ENCODE measurements at places on chromosomes 5 and 9.

DNA sequence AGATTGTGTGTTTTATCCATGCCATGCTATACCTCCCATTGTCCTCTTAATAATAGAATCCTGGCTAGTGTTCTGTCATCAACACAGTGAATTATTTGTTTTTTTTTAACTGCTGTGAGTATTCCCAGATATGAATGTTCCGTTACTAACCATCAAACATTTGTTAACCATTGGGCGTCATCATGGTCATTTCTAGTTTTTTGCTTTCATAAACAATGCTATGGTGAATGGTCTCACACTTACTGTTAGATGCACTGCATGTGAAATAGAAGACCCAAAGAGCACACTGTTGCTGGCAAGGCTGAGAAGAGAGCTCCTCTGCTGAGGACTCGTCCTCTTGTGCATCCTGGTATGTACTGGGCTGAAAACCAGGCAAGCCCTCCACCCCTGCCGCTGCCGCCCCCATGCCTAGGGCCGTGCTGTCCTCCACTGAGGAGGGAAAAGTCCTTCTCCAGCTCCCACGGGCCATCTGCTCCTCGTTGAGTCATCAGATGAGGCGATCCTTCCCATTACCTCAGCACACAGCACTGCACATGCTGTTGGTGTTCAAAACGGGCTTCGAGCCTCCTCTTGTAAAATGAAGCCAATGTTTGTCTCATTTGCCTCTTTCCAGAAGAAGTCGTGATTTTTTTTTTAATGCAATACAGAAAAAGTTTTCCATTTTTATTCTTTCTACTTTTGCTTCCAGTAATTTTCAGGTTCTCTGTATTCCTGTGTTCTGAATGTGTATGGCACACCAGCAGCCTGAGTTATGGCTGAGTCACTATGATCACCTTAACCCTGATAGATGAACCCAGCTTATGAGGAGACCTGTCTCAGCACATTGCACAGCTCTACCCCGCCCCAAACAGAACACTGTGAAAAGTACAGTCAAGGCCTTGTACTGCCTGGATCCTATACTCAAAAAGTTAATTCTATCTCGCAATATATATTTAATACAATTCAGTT lies 219.0 kb downstream of the AOPEP start:
- DNase-seq: no peak

DNA sequence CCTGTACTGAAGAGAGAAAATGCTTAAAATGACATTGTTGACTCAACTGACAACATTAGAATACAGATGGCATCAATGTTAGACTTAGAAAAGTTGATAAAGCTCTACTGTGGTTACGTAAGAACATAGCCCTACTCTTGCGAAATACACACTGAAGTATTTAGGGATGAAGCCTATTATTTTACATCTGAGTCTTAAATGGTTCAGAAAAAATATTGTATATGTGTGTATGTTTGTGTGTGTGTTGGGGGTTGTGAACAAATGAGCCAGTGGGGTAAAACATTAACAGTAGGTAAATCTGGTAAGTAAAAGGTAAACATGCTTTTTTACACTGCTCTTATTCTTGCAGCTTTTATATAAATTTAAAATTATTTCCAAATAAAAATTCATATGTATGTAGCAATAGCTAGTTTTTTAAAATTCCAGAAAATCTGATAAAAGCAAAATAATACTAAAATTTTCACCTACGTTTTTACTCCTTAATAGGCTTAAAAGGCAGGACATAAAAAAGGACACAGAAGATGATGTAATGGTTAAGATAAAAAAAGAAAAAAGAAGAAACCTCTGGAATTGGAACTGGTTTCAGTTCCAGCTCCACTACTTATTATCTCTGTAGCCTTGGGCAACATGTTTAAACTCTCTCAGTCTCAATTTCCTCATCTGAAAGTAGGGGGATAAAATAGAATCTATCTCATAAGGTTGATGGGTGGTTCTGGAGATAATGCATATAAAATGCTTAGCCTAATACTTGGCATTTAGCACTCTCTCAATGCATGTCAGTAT lies 44.3 kb downstream of the GARNL3 start:
- DNase-seq: no peak

- peak; percentile 94 for DNase-seq
Measured at GRCh38 chr9:34171753-34172535, 6.9 kb upstream of the UBAP1 start.

- no peak for DNase-seq
Measured at GRCh38 chr9:79049371-79049770, 522.4 kb upstream of the TLE4 start.

- no peak for DNase-seq
Measured at GRCh38 chr9:120770931-120771330, 22.3 kb downstream of the FBXW2 start.

DNA sequence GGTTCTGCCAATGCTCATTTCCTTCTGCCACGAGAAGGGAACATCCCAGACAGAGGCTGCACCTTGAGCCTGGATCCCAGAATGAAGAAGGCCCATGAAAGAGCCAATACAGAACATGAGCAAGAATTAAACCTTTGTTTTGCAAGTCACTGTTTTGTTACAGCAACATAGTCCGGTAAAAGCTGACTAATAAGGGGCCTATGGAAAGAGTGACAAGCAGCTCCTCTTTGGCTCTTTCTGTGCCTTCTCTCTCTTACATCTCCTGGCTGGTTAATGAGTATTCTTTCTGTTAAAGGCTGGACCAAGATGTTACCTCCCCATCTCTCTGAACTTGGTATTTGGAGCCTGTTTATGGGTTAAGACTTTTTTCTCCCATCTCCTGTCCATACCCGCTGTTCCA lies 10.8 kb downstream of the GFRA3 start:
- DNase-seq: no peak

DNA sequence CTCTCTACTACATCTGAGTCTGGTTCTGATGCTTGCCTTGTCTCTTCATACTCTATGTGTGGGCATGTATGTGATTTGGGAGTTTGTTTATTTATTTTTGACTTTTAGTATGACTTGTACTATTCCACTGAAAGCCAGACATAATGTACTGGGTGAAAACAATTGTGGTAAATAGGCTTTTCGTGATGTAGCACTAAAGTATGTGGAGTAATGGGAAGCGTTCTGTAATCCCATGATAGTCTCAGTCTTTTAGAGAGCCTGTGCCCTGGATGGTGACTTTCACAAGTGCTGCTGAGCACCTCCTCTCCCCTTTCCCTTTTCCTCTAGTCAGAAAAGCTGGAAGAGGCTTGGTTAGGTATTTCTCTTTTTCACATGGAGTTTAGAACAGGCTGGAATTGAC lies 85.8 kb upstream of the S1PR3 start:
- DNase-seq: no peak

- no peak for DNase-seq
Measured at GRCh38 chr9:107180206-107180605, 102.9 kb upstream of the RAD23B start.

DNA sequence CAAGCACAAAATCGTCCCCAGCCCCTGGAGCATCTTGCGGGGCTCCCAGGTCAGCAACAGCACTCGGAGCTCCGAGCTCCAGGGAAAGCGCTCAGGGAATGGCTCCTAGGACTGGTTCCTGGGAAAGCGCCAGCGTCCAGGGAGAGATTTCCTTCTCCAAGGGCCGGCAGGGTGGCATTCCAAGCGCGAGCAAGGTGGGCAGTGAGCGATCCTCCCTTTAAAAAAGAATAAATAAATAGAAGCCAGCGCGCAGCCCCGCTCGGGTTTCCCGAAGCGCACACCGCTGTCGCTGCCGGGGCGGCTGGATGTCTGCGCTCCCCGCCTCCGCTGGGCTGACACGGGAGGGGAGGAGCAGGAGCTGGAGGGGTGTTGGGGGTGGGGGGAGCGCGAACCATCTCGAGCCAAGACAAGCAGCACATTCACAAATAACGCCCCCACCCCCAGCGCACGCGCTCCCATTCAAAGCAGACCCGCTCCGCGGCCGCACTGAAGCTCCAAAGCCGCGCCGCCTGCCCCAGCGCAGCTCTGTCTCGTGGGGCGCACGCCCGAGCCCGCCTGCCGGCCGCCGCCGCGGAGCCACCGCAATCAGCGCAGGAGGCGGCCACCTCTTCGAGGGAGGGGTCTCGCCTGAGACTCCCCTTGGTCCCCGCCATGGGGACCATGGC lies 327.4 kb downstream of the SH3GL2 start:
- DNase-seq: no peak

GRCh38 chr9:36948051-36948450 lies 86.0 kb downstream of the PAX5 start:
- no peak for DNase-seq

GRCh38 chr9:87478226-87478992 lies 19.3 kb upstream of the DAPK1 start:
- DNase-seq: no peak

DNA sequence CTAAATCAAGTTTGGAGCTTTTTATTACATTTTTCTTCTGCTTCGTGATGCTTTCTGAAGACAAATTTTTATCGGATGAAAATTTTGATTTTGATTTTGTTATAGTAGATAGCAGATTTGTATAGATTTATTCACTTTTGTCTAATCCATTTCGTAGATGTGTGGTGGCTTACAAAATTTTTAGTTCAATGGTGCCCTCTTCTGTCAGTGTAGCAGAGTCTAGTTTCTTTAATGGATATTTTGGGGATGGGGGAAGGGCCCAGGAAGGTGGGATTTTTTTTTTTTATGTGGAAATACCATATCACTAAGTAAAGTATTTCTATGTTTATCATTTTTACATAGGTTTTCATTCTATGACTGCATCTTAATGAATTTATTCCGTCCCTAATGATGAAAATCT lies 259.9 kb upstream of the TARS1 start:
- DNase-seq: peak; percentile 29

DNA sequence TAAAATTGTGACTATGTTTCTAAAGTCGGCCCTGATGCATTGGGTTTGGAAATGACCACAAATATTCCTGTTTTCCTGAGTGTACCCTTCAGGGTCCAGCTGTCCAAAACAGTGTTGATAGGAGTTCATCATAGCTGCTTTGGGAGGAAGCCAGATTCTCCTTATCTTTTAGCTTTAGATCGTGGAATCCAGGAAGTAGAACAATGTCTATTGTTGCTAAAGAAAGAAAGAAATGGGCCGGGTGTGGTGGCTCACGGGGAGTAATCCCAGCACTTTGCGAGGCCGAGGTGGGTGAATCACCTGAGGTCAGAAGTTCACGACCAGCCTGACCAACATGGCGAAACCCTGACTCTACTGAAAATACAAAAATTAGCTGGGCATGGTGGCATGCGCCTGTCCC lies 9.5 kb downstream of the CAVIN4 start:
- DNase-seq: no peak

DNA sequence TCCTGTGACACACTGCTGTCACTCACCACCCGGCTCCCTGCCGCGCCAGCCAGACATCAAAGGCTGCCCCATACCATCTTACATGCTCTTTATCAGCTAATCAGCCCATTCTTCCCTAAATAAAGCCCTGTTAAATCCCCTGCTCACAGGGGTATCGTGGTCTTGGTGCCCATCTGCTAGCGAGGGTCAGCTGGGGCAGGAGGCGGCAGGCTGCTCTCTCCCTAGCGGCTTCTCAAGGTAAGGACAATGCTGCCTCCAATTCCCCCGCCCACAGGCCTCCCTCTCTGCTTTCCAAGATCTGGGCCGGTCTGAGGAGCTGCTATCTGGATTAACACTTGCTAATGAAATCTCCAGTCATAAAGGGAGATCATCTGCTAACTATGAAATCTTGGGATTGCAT lies 26.8 kb downstream of the BARHL1 start:
- no peak for DNase-seq

DNA sequence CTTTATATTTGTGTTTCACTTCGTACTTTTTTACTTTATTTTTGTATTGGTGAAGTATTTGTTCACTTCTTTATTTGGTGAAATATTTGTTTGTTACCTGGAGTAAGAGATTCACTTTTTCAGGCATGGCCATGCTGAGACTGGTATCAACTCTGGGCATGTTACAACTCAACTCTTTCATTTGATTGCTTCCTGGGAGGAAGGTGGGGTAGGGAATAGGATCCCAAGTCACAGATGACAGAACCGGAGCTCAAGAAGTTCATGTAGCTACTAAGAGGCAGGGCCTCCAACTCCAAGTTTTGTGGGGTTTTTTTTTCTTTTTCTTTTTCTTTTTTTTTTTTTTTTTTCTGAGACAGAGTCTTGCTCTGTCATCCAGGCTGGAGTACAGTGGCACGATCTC lies 6.1 kb upstream of the ADGRD2 start:
- no peak for DNase-seq

- no peak for DNase-seq
Measured at GRCh38 chr5:14135621-14136020, 7.5 kb upstream of the TRIO start.

- no peak for DNase-seq
Measured at GRCh38 chr5:1279443-1280151, 15.3 kb downstream of the TERT start.

- no peak for DNase-seq
Measured at GRCh38 chr9:138098908-138099791, 221.6 kb downstream of the CACNA1B start.

- DNase-seq: no peak
Measured at GRCh38 chr5:19927919-19928318, 60.1 kb downstream of the CDH18 start.

DNA sequence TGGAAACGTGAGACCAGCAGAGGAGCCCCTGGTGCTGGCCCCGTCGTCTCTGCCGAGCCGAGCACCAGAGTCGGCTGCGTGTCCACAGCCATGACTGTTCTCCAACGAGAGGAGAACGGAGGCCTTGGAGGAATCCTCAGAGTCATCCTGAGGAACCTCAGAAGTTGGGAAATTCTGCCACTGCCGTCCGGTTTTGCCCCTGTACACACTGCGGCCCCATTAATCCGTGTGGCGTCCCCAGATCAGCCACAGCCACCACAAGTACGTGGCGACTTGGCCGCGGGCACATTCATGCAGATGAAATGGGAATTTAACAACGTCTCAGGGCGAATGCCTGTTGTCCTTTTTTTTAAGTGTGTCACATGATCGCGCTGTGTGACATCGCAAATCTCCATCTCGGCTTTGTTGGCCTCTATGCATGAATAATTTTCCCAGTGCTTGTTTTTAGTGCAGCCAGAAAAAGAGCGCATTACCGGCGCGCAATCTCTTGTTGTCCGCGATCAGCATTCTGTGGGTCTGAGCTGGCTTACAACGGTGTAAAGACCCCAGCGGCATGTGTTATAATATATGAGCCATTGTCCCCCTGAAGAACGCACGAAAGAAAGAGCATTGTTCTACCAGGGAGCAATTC lies 323.0 kb upstream of the IRX4 start:
- DNase-seq: no peak

- DNase-seq: no peak
Measured at GRCh38 chr9:5971740-5972139, 43.7 kb downstream of the RANBP6 start.

DNA sequence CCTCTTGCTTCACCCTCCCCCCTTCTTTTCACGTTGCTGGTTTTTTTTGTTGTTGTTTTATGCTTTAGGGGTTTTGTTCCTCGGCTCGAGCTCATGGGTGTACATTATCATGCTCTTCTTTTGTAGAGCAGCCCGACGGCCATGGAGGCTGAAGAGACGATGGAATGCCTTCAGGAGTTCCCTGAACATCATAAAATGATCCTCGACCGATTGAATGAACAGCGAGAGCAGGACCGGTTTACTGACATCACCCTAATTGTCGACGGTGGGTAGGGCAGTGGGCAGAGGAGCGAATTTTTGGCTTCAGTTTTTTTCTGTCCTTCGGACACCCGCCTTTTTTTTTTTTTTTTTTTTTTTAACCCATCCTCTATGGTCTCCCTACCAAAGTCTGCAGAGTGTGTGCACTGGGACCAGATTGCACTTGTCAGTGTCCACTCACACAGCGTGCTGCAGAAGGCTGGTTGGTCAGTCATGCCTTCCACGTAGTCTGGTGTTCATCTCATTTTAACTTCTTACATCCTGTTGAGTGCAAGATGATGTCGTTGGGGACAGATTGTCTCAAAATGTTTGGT lies 1.3 kb downstream of the ZNF131 start:
- DNase-seq: peak; percentile 34

GRCh38 chr5:63089147-63089546 lies 510.5 kb downstream of the LRRC70 start:
- DNase-seq: no peak

GRCh38 chr9:87292449-87293191 lies 205.0 kb upstream of the DAPK1 start:
- DNase-seq: no peak

Measured in KBM-7 (cell line).